ENCODE measurements at places on chromosomes 1 and 21. TPM values are rescaled to one million over a fixed set of nuclear protein-coding genes. Genes with fewer than 3 reads are reported as not detected.
A peak's percentile ranks its signal among the peaks of the same experiment; 100 is the strongest.

DNA sequence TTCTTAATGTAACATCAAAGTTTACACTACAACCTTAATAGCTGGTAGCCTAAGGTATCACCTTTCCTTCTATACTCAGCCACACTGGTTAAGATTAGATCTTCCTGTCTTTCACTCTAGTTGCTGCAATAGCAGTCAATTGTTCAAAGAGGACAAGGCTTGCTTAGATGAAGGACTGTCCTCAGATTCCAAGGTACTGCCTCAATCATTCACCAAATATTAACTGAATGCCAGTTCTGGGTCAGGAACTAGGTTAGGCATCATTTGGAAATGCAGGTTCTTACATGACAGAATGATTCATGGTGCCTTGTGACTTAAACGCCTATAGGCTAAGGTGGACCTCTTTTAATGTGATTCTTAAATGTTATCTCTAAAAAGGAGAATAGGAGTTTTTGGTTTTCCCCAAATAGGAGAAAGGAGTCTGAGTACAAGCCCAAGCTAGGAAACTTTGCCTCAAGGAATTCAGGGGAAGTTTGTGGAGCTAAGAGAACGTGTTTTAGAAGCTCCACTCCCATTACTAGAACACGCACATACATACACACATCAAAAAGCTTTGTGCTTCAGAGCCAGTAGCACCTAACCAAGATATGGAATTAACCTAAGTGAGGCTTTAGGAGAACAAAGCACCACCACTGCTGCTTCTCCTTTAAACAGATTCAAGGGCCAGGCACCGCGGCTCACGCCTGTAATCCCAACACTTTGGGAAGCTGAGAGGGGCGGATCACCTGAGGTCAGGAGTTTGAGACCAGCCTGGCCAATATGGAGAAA is 8.5 kb upstream of the WDR47 start:
- H3K36me3 ChIP-seq = no peaks in the 10 kb centered on the region
- no peak overlapping the region for H3K4me3 ChIP-seq
- no peaks in the 10 kb centered on the region for H3K27me3 ChIP-seq

DNA sequence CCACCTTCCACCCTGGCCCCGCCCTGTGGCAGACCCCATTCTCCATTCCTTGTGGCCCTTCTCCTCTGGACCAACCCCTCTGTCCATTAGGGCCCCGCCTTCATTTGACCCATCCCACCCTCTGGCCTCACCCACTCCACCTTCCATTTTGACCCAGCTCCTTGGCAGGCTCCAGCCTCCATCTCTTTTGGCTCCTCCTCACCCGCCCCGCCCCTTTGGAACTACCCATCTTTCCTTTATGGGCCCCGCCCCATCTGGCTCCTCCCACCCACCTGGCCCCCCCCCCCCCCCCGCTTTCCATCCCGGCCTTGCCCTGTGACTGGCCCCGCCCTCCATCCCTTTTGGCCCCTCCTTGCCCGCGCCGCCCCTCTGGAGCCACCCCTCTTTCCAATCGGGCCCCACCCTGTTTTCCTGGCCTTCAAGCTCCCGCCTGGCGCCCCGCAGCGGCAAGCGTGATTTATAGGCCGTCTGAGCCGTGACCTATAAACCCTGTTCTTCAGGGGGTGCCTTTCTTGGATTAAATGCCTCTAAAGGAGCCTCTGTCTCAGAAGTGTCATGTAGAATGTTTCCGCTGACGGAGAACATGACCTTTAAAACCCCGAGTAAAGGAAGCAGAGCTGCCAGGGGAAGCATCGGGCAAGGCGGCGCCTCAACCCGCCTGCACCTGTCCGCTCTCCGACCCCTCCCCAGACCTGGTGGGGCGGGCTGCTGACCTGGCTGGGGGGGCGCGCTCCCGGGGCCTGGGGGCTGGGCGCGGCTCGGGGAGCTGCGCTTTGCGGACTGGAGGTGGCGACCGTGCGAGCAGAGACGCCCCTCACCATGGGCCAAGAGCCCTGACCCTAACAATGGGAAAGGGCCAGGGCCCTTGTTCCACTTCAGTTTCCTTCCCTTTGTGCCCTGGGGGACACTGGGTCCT is 178.0 kb downstream of the CAMTA1 start:
- H3K4me1 ChIP-seq = peaks cover 6% of the 10 kb centered on the region
- H3K4me3 ChIP-seq = peak overlapping the region; percentile 16
- peaks cover 29% of the 10 kb centered on the region for H3K27me3 ChIP-seq
- H3K36me3 ChIP-seq = no peaks in the 10 kb centered on the region
- DNase-seq = no peak
- no peak overlapping the region for H3K27ac ChIP-seq

DNA sequence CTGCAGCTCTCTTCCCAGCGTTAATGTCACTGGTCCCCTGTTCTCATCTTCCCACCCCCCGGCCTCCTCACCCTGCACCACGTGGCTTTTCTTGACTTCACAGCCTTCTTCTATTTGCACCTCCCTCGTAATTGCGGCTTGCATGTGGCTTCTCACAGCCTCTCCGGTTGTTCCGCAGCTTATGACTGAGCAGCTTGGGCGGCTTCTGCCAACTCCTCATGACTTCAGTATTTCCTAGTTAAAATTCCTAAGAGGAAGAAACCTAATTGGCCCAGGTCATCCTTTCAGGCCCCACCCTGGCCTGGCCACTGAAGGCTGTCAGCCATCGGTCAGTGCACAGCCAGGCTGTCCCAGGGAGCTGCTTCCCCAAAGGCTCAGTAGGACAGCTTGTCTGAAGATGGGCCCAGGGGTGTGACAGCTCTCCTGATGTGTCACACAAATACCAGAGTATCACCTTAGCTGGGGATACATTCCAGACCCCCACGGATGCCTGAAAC is 8.6 kb upstream of the RERE start:
- no peak overlapping the region for H3K4me3 ChIP-seq
- H3K4me1 ChIP-seq = peaks cover 21% of the 10 kb centered on the region
- no peaks in the 10 kb centered on the region for H3K36me3 ChIP-seq
- DNase-seq = no peak
- no peaks in the 10 kb centered on the region for H3K27me3 ChIP-seq
- H3K27ac ChIP-seq = no peak overlapping the region

- peaks cover 35% of the 10 kb centered on the region for H3K36me3 ChIP-seq
Observed at GRCh38 chr1:5901841-5902240, 90.4 kb downstream of the NPHP4 start.

DNA sequence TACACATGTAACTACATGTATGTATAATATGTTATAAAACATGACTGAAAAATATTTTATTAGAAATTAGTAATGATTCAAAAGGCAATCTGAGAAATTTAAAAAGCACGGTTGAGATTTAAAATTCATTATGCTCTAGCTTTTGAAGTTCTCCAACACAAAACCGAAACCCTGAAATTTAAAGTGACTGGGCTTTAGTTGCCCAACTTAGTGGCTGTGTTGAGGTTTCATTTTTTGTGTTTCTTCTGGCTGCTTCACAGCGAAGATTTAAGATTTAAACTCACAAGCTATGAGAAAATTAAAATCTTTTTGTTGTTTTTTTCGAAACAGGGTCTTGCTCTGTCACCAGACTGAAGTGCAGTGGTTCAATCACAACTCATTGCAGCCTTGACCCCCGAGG is 1058.7 kb downstream of the NCAM2 start:
- H3K27ac ChIP-seq = no peak overlapping the region
- DNase-seq = no peak
- no peak overlapping the region for H3K4me3 ChIP-seq
- no peaks in the 10 kb centered on the region for H3K4me1 ChIP-seq

DNA sequence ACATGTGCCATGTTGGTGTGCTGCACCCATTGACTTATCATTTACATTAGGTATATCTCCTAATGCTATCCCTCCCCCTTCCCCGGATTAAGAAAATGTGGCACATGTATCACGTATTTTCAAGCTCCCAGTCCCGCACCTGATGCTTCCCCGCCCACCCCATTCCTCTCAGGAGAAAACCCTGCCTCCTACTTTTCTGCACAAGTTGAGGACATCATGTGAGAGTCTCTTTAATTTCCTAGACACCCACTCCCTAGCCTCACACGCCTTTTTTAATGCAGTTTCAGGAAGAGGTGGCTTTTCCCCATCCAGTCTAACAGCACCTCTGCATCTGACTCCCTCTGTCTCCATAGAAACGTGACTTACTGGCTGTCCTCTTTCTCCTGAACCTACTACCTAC is 58.2 kb upstream of the GOLT1A start:
- peaks cover 5% of the 10 kb centered on the region for H3K4me1 ChIP-seq
- no peaks in the 10 kb centered on the region for H3K36me3 ChIP-seq
- H3K4me3 ChIP-seq = no peak overlapping the region
- DNase-seq = no peak
- no peak overlapping the region for H3K27ac ChIP-seq
- no peaks in the 10 kb centered on the region for H3K27me3 ChIP-seq

DNA sequence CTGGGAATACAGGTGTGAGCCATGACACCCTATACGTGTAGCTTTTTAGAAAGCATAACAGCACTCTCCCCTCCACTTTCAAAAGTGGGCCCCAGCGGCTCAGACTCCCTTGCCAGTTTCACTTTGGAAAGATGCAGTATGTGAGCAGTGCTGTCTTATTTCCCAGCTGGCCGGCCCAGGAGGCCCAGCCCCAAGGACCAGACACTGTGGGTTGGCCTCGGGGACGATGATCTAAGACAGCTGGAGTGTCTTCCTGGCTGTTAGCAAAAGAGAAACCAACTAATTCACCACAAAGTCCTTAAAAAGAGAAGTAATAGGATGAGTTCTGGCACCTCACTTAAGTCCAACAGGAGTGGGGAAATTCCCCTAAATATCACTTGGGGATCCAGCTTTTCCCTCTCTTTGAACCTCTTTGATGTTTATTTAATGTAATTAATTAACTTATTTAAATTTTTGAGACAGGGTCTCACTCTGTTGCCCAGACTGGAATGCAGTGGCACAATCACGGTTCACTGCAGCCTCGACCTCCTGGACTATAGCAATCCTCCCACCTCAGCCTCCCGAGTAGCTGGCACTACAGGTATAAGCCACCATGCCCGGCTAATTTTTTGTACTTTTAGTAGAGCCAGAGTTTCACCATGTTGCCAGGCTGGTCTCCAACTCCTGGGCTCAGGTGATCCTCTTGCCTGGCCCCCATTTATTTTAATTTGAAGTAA is 17.6 kb upstream of the CLIC4 start:
- H3K27me3 ChIP-seq = no peaks in the 10 kb centered on the region
- DNase-seq = peak; percentile 84
- H3K4me3 ChIP-seq = no peak overlapping the region
- peak overlapping the region; percentile 58 for H3K27ac ChIP-seq
- no peaks in the 10 kb centered on the region for H3K36me3 ChIP-seq

GRCh38 chr1:95067062-95067461 is 5.7 kb downstream of the ALG14 start:
- peaks cover 8% of the 10 kb centered on the region for H3K4me1 ChIP-seq
- H3K27ac ChIP-seq = no peak overlapping the region
- H3K4me3 ChIP-seq = no peak overlapping the region
- no peak for DNase-seq

DNA sequence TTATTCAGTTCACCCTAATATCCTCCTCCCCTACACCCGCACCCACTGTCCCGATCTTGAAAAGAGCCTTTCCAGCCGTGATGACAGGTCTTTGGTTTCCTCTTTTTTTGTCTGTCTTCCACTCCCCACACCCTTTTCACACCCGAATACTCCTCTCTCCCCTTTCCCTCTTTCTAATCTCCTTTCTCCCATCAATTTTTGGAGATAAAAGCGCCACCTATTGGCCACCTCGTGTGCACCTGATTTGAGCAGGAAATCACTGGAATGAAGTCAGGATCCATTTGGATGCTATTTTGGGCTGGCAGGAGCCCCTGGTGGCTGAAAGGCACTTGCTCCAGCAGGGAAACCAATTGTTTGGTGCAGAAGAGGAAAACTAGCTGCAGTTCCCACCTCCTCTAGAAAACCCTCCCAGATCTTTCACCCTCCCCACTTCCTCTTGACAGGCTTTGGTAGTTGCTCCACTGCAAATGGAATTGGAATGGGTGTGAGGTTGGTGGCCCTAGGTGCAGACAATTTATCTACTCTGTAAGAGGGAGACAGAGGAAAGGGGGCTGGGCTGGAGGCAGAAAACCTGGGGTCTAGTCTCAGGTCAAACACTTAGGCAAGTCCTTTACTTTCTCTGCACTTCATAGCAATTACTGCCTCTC is 8.4 kb downstream of the FOXE3 start:
- DNase-seq = no peak
- no peaks in the 10 kb centered on the region for H3K36me3 ChIP-seq
- H3K27me3 ChIP-seq = peaks cover 3% of the 10 kb centered on the region
- H3K27ac ChIP-seq = no peak overlapping the region

- H3K4me1 ChIP-seq = no peaks in the 10 kb centered on the region
- no peaks in the 10 kb centered on the region for H3K36me3 ChIP-seq
- H3K27ac ChIP-seq = no peak overlapping the region
- DNase-seq = no peak
- no peaks in the 10 kb centered on the region for H3K27me3 ChIP-seq
Observed at GRCh38 chr1:48693674-48694320, 82.9 kb downstream of the BEND5 start.

DNA sequence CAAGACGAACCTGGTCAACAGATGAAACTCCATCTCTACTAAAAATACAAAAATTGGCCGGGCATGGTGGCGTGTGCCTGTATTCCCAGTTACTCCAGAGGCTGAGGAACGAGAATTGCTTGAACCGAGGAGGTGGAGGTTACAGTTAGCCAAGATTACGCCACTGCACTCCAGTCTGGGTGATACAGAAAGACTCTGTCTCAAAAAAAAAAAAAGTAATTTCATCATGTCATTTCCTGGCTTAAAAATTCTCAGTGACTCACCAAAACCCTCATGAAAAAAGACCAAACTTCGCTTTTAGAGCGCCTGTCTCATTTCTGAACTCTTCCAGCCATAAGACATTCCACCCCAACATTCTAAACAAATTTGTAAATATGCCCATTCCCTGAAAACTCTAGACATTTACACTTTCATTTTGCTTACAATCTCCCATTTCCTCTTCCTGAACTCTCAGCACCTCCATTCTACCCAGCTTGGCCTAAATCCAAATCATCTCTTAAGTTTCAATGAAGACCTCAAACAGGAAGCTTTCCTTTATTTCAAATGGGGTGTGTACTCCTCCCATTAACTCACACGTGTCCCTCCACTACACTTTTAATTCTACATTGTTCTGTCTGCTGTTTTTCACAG is 50.5 kb upstream of the PRRC2C start:
- H3K4me3 ChIP-seq = no peak overlapping the region
- H3K27me3 ChIP-seq = no peaks in the 10 kb centered on the region
- peaks cover 7% of the 10 kb centered on the region for H3K4me1 ChIP-seq

EPS8L3 gene
- not detected for total RNA-seq

MAP3K6 gene
- 144 TPM for total RNA-seq

DRAXIN gene
- 0.09 TPM for total RNA-seq

FALEC gene
- total RNA-seq = 1.0 TPM
